Uterus (tissue), 4 donors: ENCODE measurements at places on chromosomes 7 and 10. TPM values are rescaled to one million over a fixed set of nuclear protein-coding genes. Genes with fewer than 3 reads are reported as not detected.

Gene ASB10
- not detected for total RNA-seq

GRCh38 chr10:91088300-91089140, 131.9 kb upstream of the PCGF5 start:
- DNase-seq, result no peak

DNA sequence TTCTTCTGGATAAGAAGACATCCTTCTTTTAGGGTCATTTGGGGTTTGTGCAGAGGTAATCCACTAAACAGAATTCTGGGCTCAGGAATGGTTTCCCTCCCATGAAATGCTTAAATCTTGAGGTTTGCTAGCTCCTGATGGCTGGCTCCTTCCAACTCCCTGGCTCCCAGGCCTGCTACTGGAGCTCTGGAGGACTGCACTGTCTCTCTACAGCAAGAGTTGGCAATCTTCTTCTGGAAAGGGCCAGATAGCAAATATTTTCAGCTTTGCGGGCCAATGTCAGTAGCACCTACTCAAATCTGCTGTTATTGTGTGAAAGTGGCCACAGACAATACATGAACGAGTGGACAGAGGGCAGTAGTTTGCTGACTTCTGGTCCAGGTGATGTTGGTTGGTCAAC, 174.2 kb upstream of the CTBP2 start:
- DNase-seq, result no peak

- no peak for DNase-seq
Observed at GRCh38 chr7:31487071-31487470, 26.8 kb upstream of the ITPRID1 start.

DNA sequence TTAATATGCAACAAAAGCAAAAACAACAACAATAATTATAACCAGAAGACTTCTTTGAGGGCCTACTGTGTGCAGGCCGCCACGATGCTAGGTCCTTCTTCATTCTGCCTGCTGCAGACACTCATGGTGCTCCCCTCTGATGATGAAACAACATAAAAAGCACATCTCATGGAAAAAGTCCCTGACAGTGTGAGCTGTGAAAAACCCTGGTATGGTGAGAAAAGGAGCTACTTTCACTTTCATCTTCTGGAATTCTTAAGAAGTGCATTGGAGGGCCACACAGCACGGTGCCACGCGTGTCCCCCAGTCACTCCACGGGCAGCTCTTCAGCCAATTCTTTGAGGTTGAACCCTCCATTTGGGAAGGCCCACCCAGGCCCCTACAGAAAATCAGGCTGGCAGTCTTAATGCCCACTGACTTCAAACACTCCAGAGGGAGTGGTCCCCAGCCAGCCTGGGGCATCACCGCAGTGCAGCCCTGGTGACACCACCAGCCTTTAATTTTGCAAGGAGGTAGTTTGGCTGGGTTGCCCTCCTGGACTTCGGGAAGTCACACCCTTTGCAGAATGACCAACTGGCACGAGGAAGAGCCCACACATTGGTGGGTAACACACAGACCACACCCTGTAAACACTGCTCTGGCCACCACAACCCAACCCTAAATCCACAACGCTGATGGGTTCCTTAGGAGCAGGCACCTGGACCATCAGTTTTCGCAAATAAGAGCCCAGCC, 7.7 kb downstream of the KCNMA1 start:
- no peak for DNase-seq

Gene GIMAP1
- 19.1 TPM for total RNA-seq

- no peak for DNase-seq
Observed at GRCh38 chr7:18230271-18230670, 202.6 kb upstream of the PRPS1L1 start.

DNA sequence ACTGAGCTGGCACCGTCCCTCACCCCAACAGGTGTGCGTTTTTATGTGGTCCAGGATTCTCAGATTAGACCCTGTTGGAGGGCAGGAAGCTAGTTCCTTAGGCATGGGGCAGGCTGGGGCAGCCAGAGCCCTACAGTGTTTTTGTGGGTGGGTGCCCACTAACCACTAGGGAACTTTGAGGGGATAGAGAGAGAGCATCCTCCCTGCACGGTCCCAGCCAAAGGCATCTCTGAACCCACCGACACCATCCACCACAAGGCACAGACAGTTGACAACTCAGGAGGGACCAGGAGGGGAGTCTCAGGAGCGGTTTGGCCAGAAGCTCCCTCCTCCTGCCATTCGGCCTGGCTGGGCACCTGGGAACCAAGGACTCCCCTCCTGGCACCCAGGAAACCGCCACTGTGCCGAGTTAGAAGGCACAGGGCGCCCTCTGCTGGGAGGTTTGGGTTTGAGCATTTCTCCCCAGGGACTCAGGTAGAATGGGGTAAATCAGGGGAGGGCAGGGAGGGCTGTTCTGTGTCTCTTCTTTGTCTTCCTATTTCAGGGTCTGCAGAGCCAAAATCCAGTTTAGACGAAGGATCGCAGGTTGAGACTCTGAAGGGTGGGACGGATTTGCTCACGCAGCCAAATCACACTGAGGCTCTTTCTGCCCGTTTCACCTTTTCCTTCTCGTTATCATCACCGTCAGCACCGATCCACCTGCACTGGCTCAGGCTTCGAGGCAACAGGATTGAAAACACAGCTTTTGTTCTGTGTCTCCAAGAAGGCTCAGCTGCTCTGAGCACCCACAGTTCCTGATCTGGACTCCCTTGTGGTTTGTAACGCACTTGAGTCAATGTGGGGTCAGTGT, 84.8 kb upstream of the COL13A1 start:
- no peak for DNase-seq

Gene PLXNA4
- 16.5 TPM for total RNA-seq

- DNase-seq, result no peak
Observed at GRCh38 chr10:13987446-13987845, 343.3 kb downstream of the FRMD4A start.

Gene ABCC2
- 3.0 TPM for total RNA-seq

Gene KLF14
- total RNA-seq, result 0.27 TPM

- DNase-seq, result peak; percentile 93
Observed at GRCh38 chr10:70405037-70405824, 1.3 kb downstream of the EIF4EBP2 start.

Gene ODAD2
- total RNA-seq, result 4.7 TPM

- DNase-seq, result no peak
Observed at GRCh38 chr7:18939771-18940592, 177.5 kb downstream of the TWIST1 start.

DNA sequence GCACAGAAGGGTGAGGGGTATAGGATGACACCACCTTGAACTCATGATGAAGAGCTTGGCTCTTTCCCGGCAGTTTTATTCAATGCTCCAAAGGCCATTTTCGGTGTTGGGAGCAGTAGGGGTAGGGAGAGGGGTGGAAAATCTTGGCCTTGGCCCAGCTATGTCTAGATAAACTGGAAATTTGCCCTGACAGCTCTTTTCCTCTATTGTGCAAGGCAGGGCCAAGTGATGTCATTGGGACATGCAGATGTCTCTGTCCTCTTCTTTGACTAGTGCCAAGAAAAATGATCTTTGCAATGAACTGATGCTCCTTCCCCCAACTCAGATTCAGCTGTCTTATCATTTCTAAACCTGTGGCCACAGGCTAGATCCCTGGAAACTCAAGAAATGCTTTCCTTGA, 27.7 kb upstream of the PRKCQ start:
- DNase-seq, result no peak

Gene ASIC3
- 1.0 TPM for total RNA-seq

DNA sequence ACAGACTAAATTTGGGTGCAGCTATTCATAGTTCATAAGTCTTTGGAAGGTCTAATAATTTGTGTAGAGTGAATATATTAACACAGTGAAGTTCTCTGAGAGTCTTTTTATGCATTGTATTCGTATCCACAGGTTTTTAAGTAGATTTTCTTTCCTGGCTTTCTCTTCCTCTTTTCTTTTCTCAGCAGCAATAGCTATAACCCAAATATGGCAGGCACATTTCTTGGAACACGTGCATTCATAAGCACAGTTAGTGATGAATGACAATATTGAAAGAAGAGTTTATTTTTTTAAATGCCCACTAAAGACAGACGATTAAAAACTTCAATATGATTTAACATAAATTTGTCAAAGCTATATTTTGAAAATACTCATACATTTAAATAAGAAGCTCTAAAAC, 220.5 kb upstream of the MBL2 start:
- no peak for DNase-seq

Gene GAD2
- not detected for total RNA-seq

Gene PRLHR
- total RNA-seq, result 2.4 TPM

GRCh38 chr10:4984971-4985594, 18.6 kb downstream of the AKR1C2 start:
- no peak for DNase-seq

DNA sequence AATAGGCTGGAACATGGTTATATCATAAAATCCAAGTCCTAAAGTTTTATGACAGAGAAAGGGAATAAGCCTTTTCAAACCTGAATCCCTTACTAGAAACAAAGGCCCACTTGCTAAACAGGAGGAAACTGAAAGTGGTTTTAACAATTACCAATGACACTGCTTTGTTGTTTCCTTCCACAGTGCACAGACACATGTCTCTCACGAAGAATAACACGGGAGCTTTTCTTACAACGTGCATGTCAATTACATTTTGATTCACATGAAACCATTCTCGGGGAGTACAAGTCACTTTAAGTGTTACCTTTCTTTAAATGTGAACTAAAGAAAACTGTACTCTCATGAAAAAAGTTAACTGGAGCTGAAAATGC, 1.4 kb downstream of the MRPS33 start:
- no peak for DNase-seq

- DNase-seq, result no peak
Observed at GRCh38 chr7:50652400-50653125, 87.4 kb upstream of the DDC start.

Gene PTCD1
- total RNA-seq, result 17.4 TPM

DNA sequence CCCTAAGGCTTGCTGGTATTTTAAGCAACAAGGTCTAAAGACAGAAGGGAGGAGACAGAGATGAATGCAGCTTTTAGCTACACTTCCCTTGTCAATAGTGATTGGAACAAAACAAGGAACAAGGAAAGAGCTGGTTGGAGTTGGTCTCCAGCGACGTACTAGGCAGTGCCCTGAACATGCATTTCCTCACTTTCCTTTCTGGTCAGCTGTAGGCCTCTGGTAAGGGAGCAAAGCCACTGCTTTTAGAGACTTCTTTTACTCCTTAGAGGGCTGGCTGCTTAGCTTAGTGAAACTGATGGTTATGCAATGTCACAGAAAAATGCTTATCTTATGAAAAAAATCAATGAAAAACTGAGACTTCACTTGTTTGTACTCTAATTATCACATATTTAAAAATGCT, 75.5 kb upstream of the TRIL start:
- DNase-seq, result no peak

DNA sequence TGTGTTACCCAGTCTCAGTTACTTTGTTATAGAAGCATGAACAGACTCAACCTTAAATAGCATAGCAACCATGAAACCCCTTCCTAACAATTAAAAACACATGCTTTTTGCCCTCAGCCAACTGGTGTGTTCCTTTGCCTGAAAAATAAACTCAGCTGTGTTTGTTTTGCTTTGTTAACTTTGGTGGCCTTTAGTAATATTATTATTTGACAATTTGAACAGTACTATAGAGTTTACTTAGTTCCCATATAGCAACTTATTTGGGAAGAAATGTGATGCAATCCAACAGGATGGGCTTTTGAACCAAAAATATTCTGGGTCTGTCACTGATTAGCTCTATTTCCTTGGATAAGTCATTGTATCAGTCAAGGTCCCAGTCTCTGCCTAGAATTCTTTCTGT, 22.5 kb upstream of the MKLN1 start:
- no peak for DNase-seq

DNA sequence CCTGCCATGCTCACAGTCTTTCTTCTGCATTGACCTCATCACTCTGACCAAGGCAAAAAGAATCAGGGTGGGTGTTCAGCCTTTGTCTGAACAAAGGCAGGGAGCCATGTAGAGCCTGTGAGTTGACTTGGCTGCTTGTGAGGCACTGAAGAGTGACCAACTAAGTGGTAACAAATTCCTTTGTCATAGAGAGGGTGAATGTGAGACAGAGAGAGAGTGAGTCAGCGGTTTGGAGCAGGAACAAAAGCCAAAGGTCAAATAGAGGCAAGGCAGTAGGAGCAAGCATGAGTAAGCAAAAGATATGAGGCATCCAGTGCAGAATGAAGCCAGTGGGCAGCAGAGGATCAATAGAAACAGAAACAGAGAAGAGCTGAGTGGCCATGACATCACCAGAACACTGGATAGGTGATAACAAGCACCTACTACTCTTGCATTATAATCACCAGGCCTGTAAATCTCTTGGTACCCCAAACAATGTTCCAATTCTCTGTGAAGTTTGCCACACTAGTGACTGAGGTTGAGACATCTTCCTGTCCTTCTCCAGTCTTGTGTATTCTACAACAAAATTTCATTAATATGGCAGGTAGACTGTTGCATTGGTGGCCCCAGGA, 116.2 kb upstream of the LAMB4 start:
- no peak for DNase-seq

Gene TEX47
- total RNA-seq, result not detected

GRCh38 chr10:80408242-80409101, at the start of gene PRXL2A:
TSS of gene PRXL2A (plus strand) at chr10:80408551. CDS start at chr10:80420468, 11,917 bp downstream.
- peak; percentile 78 for DNase-seq

GRCh38 chr7:147756300-147756699, 834.3 kb upstream of the C7orf33 start:
- no peak for DNase-seq

Gene ANKRD30A
- not detected for total RNA-seq

Gene ZNF485
- total RNA-seq, result 9.5 TPM

- DNase-seq, result no peak
Observed at GRCh38 chr10:21668831-21669230, 134.8 kb downstream of the MLLT10 start.

- DNase-seq, result no peak
Observed at GRCh38 chr7:82926477-82926876, 236.2 kb downstream of the PCLO start.

DNA sequence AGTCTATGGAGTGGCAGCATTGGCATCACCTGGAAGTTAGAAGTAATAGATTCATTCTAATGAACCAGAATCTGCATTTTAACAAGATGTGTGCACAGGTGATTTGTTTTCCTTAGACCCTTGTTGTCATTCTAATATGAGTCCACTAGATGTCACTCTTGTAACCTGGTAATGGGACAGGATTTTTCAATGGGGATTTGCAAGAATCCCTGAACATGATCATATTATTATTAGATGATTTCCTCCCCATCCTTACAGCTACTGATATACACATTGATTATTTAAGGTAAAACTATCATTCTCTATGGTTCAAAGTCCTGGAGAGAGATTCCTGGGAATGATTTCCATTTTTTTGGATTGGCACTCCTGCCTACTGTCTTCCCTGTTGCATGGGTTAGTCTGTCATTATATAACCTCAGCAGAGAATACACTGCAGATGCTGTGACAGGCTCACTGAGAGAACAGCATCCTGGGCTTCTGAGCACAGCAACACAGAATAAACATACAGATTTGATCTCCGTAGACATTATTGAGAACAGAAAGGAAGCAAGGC, 194.9 kb downstream of the SUGCT start:
- no peak for DNase-seq

GRCh38 chr7:1103009-1103788, 15.3 kb downstream of the GPER1 start:
- DNase-seq, result no peak
